ENCODE measurements at places on chromosomes 1 and 21. TPM values are rescaled to one million over a fixed set of nuclear protein-coding genes. Genes with fewer than 3 reads are reported as not detected.

The GJA8 gene
- not detected for total RNA-seq

The CFAP74 gene
- total RNA-seq = not detected

The NUDT17 gene
- total RNA-seq = 3.8 TPM

The ADCY10 gene
- not detected for total RNA-seq
